Hematopoietic multipotent progenitor cell treated with erythropoietin and hydrocortisone succinate and interleukin-3 and kit ligand, for 17 days (in vitro differentiated cells): ENCODE measurements at places on chromosomes 13 and 19.
A peak's percentile ranks its signal among the peaks of the same experiment; 100 is the strongest.

DNA sequence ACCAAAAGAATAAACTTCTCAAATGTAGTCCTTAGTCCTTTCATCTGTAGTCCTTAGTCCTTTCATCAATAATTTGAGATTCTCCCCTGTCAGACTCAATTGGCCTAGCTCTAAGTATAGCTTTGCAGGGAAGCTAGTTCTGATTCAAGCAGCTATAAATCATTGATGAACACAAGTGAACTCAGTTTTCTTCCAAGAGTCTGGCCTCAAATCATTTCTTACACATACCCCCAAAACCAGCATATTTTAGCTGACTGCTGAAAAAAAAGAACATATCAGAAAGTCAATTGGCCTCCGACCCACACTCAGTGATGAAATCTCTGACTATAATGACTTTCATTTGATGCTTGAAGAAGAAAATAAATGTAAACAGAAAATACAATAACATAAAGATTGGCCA lies 64.9 kb downstream of the TNFSF11 start:
- DNase-seq = no peak

DNA sequence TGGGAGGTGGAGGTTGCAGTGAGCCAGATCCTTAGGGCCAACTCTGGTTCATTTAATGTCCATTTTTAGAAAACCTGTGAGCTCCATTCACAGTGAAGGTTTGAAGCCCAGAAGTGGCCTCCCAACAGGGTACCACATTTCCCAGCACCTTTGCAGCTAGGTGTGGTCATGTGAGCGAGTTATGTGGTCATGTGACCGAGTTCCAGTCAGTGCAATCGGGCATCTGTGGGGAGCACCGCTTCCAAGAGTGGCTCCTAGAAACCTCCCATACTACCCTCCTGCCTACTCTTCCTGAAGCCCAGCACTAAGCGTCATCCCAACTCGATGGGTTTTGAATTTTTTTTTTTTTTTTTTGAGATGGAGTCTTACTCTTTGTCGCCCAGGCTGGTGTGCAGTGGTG lies 663 bp upstream of the PLA2G4C start:
- DNase-seq = no peak

GRCh38 chr13:24035411-24035810 lies 125.1 kb upstream of the SPATA13 start:
- DNase-seq = no peak

DNA sequence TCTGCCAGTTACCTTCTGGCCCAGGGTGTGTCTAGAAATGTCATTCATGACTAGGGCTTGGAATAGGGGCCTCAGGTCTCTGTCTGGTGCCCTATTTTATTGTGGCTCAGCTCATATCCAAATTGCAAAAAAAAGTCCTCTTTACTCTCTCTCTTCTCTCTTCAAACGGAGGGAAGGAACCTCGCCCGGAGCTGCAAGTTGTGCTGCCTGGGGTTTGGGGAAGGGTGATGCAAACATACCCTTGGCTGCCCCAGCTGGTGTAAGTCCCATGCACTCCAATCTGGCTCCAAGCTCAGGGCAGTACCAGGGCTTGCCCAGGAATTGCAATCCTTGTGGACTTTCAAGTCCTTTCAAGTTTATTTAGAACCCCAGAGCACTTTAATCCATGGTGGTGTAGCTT lies 549.6 kb downstream of the PCDH17 start:
- no peak for DNase-seq

GRCh38 chr13:98576963-98577835 lies at the start of gene STK24:
Gene STK24 (minus strand): TSS chr13:98577107. CDS start chr13:98576786, 321 bp downstream.
- DNase-seq = peak; percentile 55

DNA sequence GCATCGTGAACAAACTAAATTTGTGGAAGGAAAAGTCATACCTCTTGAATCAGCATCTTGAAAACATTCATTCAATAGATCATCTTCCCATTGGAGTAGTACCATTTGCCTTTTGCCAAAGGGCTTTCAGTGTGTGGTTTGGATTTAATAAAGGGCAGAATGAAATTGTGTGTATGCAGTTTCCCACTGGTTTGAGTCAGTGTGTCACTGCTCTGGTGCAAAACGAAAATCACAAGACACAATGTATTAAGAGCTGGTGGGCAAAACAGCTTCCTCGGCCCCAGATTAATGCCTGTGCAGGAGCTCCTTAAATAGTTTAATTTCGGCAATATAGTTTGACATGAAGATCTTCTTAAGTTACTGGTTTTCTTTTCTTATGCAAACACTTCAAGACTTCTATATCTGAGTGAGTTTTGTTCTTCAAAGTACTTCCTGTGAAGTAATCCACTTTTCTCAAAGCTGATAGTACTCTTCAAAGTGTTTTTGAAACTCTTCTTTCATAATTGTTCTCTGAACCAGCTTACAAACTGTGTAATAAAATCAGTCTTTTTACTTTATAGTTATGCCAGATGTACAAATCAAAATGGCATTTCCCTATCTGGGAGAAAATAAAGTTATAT lies 32.1 kb downstream of the RASL11A start:
- DNase-seq = no peak

DNA sequence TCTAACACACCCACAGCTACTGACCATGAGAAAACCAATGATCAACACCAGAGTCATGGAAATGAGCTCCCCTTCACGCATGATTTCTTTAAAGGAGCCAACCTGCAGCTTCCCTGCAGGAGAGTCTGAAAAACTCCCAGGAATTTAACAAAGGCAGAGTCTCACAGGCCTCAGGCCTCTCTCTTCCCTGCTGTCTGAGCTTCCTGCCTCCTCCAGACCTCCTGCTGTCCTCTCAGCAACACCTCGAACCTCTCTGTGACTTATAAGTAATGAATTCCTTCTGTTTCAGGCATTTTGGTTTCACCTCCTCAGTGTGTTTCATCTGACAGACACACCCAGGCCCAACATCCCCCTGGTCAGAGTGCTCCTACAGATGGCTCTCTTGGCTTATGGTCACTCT lies 1044.4 kb downstream of the UQCRFS1 start:
- DNase-seq = no peak
